ENCODE measurements at places on chromosomes 1 and 21.

DNA sequence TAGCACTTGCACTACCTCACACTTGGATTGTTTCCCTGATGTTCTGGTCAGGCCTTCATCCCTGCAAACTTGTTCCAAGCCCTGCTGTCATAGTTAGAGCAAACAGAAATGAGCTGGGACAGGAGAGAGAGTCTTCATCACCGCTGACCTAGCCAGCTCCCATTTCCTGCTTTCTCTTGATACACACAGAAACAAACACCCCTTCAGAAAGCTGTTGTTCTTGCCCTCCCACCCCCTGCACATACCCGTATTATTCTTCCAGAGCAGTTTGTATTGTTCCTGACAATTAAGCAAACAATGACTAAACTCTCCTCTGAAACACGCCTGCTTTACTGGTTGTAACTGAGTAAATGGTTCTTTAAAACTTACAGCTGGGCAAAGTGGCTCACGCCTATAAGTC, 2.9 kb upstream of the SYT2 start:
- no peak for DNase-seq

DNA sequence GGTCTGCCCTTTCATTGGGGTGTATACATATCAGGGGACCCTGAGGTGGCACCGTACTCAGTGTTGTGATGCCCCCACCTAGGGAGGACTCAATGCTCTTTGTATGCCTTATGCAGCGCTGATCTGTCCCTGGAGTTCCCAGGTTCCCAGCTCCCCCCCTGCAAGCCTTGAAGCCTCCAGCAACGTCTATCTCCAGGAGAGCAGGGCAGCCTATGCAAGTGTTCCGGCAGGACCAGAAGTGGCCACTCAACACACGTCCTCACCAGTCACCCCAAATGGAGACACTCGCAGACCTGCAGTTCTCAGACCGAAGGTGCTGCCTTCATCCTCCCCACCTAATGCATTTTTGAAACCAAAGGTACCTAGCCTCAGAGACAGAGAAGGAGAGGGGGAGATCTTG, 25.2 kb upstream of the CNTN2 start:
- no peak for DNase-seq

DNA sequence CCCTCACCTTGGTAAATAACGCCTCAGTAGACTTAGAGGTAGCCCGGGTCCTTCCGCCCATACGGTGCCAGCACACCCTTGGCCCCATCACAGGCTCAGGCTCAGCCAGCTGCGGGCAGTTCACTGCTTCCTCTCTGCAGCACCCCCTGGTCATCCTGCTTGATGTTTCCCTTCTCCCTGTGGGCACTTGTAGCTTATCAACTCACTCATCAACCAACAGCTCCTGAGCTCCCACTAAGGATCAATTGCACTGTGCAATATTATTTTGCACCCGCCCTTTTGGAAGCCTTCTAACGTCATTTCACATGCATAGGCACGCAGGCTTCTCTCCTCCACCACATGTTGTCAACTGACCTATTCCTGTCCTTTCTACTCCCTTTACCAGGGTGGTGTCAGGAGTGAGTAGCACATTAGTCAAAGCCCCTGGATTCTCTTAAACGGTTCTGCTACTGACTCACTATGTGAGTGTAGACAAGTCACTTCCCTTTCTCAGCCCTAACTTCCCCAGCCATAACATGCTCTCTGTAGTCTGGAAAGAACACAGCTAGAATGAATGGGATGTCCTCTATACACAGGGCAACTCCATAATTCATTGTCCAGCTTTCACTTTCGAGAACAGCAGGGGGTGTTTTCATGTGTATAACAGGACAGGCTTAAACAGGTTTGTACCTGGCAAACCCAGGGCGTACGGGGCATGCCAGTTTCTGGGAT, 47.1 kb upstream of the IRF2BP2 start:
- DNase-seq = peak; percentile 45

DNA sequence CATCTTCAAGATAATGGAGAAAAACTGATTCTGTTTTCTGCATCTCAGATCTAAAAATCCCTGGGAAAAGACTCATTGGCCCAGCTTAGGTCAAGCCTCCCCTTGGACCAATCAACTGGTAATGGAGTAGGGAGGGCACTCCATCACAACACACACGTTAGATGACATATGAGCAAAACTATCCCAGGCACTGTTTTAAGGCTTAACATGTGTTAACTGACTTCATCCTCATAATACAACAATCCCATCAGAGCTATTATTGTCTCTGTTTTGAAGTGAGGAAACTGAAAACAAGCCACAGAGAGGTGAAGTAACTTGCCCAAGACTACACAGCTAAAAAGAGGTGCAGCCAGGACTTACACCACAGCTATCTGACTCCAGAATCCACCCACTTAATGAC, 14.7 kb upstream of the CITED4 start:
- DNase-seq = no peak

- no peak for DNase-seq
Measured at GRCh38 chr21:21205604-21206003, 207.4 kb downstream of the NCAM2 start.
